ENCODE measurements at places on chromosomes 3 and 15.

DNA sequence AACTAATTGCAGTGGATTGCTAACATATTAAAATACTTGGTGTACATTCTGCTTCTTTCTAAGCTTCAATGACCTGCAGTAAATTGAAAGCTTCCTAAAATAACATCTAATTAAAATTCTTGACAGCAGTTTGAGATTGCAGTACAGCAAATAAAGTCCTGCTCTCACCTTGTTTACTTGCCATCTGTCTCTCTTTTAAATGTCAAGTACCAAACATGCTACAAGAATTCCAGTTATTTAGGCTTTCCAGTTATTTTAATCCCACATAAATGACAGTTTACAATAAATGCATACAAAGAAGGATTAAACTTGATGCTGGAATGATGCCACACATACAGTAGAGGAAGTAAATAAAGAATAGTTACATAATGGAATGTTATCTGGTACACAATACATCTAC lies 33.2 kb downstream of the CBLB start:
- DNase-seq, result no peak

GRCh38 chr15:34796847-34797435 lies 1.6 kb upstream of the ACTC1 start:
- no peak for DNase-seq

GRCh38 chr15:86876387-86876944 lies 796.8 kb downstream of the AGBL1 start:
- DNase-seq, result no peak

DNA sequence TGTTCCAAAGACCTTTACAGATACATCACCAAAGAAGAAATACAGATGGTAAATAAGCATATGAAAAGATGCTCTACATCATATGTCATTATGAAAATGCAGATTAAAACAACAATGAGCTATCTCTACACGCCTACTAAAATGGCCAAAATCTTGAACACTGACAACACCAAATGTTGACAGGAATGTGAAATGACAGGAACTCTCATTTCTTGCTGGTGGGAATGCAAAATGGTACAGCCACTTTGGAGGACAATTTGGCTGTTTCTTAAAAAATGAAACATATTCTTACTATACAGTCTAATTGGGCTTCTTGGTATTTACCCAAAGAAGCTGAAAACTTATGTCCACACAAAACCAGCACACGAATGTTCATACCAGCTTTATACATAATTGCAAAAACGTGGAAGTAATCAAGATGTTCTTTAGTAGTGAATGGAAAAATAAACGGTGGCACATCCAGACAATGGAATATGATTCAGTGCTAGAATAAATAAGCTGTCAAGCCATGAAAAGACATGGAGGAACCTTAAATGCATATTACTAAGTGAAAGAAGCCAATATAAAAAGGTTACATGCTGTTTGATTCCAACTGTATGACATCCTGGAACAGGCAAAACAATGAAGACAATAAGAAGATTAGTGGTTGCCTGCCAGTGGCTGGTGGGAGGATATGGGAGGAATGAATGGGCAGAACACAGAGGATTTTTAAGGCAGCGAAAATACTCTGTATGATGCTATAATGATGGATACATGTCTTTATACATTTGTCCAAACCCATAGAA lies 81.3 kb upstream of the NEDD4 start:
- no peak for DNase-seq

DNA sequence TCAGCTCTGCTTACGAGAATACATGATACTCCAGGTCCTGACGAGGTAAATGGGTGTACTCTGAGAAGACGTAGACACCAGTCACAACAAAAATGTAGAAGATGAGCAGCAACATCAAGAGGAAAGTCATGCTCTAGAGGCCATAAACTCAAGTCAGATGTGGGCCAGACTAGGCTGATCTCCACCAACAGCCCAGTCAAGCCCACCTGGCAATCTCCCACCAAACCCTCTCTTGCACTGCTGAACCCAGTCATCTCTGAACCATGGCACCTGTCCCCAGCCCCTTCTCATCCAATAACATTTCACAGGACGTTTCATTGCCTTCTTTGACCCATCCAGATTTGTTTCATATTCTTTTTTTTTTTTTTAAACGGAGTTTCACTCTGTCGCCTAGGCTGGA lies 10.8 kb upstream of the PDIA3 start:
- DNase-seq, result no peak

- no peak for DNase-seq
Measured at GRCh38 chr3:176971613-176972174, 225.6 kb downstream of the TBL1XR1 start.

- DNase-seq, result no peak
Measured at GRCh38 chr3:127044996-127045395, 62.1 kb downstream of the PLXNA1 start.

Measured in GM19239 (cell line).